ENCODE measurements at places on chromosomes 7 and 10. TPM values are rescaled to one million over a fixed set of nuclear protein-coding genes. Genes with fewer than 3 reads are reported as not detected.

SMO gene
- total RNA-seq: 0.37 TPM

TMEM72 gene
- not detected for total RNA-seq

PNLIPRP2 gene
- not detected for total RNA-seq

CALML3 gene
- total RNA-seq: not detected

C10orf67 gene
- total RNA-seq: 0.07 TPM

CAMK2B gene
- total RNA-seq: 1.6 TPM

MMD2 gene
- not detected for total RNA-seq

CPN1 gene
- total RNA-seq: not detected

EFCAB10 gene
- total RNA-seq: not detected

TBXAS1 gene
- total RNA-seq: 1.8 TPM

AGFG2 gene
- 112 TPM for total RNA-seq

LRRC18 gene
- not detected for total RNA-seq

NPC1L1 gene
- total RNA-seq: not detected

DPYSL4 gene
- 32.5 TPM for total RNA-seq

SLC39A12 gene
- not detected for total RNA-seq

GNAT3 gene
- total RNA-seq: not detected

Data from activated CD4-positive, alpha-beta T cell treated with anti-CD3 and anti-CD28 coated beads, Interleukin-2, amount 10 ng/mL, durations not matched to agents 24 days and 14 days (primary cell).